GM12878 (cell line): ENCODE measurements at places on chromosomes 3 and 15. TPM values are rescaled to one million over a fixed set of nuclear protein-coding genes. Genes with fewer than 3 reads are reported as not detected.

DNA sequence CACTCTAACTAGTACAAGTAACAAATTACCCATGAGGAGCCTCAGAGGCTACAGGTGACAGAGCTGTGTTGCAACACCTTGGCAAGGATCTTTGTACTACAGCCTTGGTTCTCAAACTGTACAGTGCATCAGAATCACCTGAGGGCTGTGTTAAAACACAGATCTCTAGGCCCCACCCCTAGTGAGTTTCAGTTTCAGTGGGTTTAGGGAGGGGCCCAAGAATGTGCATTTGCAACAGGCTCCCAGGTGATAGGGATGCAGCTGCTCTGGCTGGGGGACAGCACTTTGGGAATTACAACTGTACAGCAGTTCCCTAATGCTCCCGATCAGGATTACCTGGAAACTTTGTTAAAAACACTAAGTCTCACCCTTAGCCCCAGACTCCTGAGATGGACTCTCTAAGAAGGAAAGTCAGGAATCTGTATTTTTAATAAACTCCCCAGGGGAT is 66.1 kb upstream of the NR2F2 start:
- no peak for DNase-seq
- no peaks in the 10 kb centered on the region for H3K36me3 ChIP-seq
- no peak overlapping the region for H3K27ac ChIP-seq
- no peaks in the 10 kb centered on the region for H3K4me1 ChIP-seq

- no peak for DNase-seq
- H3K27ac ChIP-seq, result no peak overlapping the region
- H3K27me3 ChIP-seq, result no peaks in the 10 kb centered on the region
- no peaks in the 10 kb centered on the region for H3K4me1 ChIP-seq
These were observed 147.2 kb upstream of the SLC2A2 start for GRCh38 chr3:171173736-171174135.

- DNase-seq, result no peak
- no peak overlapping the region for H3K27ac ChIP-seq
- no peaks in the 10 kb centered on the region; the same call in 1 of the 2 replicates for H3K27me3 ChIP-seq
- no peaks in the 10 kb centered on the region for H3K36me3 ChIP-seq
- H3K4me1 ChIP-seq, result no peaks in the 10 kb centered on the region
These were observed 346.8 kb downstream of the SOX2 start for GRCh38 chr3:182058488-182058887.

Gene CYP19A1
- 1.2 and 1.4 TPM in 2 replicates for total RNA-seq

Gene GUCA1C
- total RNA-seq, result not detected in 2 replicates

Gene MAP1A
- 0.10 and 0.16 TPM in 2 replicates for total RNA-seq

Gene ABI3BP
- 0.10 and 0.53 TPM in 2 replicates for total RNA-seq
